T-cell (primary cell): ENCODE measurements at places on chromosomes 16 and 17.

DNA sequence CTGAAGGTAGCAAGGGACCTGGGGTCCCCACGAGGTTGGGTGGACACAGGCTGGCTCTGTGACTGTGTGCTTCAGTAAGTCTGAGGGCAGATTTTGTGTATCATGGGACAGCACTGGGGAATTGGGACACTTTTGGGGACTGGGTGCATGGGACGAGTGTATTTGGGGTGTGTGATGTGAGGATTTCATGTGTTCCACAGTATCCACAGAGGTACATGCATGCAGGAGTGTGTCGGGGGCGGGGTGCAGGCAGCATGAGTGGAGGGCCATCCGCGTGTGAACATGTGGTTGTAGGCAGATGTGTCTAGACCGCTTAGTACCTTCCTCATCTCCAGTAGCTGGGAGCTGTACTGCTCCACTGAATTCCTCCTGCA is 1.1 kb upstream of the DLX3 start:
- no peak for DNase-seq

DNA sequence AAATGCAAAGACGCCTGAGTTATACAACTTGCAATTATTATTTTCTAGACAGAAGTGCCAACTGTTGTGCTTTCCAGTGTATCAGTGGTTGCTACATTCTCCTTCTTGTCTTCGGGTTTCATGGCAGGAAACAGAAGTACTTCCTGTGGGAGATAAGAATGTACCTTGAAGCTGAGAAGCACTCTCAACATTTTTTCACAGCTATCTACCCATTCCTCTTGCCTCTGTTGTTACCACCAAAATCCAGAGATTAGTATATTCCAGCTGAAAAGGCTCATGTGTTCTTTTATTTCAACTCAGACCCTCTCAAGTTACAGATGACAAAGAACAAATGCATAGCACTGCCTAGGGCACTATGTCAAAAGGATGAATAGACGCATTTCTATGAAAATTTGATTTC is 4.8 kb upstream of the ADAT1 start:
- no peak for DNase-seq

GRCh38 chr16:86632206-86632605 is 53.9 kb downstream of the FOXL1 start:
- DNase-seq = no peak

DNA sequence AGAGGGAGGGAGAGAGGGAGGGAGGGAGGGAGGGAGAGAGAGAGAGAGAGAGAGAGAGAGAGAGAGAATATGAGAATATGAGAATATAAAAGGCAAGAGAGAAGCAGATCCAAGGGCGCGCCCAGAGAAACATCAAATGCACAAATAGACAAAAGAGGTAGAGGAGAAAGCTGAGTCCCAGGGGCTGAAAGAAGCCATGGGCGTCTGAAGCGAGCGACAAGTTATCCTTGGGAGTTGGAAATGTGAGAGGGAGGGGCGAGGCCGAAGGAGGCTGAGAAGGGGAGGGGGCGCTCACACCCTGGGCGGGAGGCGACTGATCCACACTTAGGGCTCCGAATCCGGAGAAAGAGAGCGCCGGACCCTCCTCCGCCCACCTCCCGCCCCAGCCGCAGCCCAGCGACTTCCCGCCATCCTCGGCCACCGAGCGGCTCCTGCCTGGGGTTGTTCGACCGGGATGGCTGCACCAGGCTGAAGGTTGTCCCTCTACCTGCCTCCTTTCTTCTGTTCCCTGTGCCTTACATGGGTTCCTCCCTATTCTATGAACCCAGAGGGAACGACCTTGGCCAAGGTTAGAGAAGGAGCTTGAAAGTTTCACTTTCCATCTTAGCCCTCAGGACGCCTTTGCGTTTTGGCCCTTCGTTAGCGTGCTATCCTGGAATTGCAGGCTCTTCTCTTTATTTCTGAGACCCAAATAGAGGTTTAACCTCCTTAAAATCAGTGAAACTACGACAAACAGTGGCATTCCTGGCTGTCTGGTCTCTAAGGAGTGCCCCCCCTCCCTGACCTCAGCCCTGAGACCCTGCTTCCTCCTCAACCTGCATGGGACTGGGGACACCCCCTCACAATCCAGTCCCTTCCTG is 21.2 kb upstream of the HOXB9 start:
- DNase-seq = no peak

GRCh38 chr17:55442953-55443683 is 21.5 kb upstream of the MMD start:
- no peak for DNase-seq

GRCh38 chr16:88416686-88417085 is 33.9 kb downstream of the ZNF469 start:
- DNase-seq = no peak

GRCh38 chr16:89303617-89304016 is 86.1 kb downstream of the ZNF778 start:
- DNase-seq = no peak

- no peak for DNase-seq
Measured at GRCh38 chr16:21125191-21125590, 25.5 kb downstream of the DNAH3 start.

DNA sequence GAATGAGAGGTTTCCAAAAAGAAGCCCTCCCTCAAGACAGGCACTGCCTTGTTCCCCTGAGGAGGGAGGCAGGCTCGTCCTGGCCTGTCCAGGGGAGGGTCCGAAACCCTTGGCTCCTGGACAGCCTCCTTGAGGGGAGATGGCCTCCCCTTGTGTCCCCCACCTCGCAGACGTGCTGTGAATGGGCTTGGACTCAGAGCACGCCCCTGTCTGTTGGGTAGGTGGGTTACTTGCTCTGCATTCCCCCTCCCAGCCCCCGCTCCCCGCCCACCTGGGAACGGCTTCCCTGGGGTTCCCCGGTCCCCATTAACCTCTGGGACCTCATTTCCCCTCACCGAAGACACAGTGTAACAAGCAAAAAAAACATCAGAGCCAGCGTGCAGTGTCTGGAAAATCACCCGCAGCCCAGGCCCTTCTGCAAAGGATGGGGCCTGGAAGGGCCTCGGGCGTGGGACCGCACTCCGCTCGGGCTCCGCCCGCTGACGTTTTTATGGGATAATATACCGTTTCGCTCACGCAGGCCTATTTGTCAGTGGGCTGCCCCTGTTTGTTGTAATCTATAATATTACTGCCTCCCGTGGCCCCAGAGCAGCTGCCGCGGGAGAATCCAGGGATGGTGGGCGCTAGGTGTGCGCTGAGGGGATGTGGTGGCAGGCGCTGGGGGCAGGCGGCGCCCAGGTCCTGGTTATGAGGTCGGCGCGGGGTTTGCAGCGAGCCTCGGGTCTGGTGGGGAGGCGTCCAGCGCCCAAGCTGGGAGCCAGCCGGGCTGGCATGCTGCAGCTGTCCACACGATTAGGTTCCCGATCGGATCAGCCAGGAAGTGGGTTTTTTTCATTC is 11.1 kb downstream of the BAHCC1 start:
- no peak for DNase-seq

DNA sequence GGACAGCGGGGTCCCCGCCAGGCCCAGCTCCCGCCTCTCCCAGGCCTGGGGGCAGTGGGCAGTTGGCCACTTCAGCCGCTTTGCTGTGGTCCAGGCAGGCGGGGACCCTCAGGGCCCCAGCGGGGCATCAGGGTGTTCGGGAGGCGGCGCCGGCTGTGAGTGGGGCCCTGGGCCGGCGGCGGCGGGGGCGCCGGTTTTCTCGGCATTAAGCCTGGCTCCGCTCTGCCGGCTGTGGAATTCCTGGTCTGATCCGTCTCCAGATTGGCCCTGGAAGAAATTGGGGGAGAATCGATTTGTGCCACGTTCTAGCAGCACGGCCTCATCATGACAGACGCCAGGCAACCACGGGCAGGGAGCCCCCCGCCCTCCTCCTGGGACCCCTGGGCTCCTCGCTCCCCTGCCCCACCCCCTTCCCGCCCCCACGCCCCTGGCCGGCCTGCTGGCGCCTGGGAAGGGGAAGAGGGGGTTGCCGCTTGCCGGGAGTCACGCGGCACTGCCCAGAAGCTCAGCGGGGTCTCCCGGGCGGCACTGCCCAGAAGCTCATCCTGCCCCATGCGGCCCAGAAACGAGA is 28.6 kb upstream of the SSTR5 start:
- no peak for DNase-seq

DNA sequence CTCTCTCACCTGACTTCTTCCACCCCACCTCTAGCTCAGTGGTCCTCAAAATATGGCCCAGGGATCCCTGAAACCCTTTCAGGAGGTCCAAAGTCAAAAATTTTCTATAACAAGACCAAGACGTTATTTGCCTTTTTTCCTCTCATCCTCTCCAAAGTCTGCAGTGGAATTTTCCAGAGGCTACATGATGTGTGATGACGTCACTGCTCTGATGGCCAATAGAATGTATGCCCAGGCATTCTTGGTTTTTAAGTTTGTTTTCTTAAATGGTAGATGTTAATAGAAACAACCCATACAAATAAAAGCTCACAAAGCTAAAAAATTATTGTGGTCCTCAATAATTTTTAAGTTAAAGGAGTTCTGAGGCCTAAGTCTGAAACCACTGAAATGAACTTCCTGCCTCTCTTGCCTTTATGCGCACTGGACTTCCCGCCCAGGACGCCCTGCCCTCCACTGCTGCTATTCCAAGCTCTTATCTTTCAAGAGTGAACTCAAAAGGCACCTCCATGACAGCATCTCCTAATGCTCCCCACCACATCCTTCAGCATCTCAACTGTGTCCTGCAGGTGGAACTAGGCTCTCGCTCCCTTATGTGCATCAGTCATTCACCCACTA is 13.5 kb downstream of the UBE2O start:
- DNase-seq = no peak

- DNase-seq = no peak
Measured at GRCh38 chr17:29149431-29150064, 30.6 kb downstream of the MYO18A start.

- peak; percentile 49 for DNase-seq
Measured at GRCh38 chr16:30458561-30459394, 13.1 kb upstream of the SEPHS2 start.

DNA sequence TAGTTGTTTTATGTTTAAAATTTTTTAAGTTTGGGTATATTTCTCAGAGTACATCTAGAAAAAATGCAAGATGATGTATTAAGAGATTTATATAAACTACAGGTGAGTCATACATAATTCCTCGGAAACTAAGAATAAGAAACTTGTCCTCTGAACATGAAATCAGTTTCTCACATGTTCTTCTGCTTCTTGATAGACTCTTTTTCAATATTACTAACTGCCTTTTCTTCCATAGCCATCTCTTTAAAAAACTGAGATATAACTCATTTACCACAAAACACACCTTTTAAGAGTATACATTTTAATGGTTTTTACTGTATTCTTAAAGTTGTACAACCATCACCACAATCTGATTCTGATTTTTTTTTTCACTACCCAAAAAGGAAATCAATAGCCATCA is 238.4 kb upstream of the AXIN2 start:
- no peak for DNase-seq

DNA sequence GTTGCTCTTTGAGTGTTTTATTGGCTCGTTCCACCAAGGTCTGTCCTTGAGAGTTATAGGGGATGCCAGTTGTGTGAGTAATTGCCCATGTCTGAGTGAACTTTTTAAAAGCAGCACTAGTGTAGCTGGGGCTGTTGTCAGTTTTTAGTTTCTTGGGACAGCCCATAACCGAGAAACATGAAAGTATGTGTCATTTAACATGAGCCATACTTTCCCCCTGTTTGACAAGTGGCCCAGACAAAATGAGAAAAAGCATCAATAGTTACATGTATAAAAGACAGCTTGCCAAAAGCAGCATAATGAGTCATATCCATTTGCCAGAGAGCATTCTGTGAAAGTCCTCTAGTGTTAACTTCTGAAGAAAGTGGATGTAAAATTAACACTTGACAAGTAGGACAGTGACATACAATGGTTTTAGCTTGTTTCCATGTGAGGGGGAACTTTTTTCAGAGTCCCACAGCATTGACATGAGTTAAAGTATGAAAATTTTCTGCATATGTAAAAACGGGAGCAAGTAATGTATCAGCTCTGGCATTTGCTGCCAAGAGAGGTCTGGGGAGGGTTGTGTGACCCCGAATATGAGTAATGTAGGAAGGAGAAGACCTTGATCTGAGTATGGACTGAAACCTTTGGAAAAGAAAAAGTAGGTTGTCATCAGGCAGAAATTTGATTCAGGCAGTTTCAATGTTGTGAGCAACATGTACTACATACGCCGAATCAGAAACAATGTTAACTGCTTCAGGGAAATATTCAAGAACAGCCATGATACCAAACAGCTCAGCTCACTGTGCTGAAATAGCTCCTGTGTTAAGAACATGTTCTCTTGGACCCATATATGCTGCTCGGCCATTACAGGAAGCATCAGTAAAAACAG is 56.8 kb upstream of the ARL4D start:
- DNase-seq = no peak

- DNase-seq = peak; percentile 63
Measured at GRCh38 chr16:57810197-57811031, 8.1 kb upstream of the KIFC3 start.

DNA sequence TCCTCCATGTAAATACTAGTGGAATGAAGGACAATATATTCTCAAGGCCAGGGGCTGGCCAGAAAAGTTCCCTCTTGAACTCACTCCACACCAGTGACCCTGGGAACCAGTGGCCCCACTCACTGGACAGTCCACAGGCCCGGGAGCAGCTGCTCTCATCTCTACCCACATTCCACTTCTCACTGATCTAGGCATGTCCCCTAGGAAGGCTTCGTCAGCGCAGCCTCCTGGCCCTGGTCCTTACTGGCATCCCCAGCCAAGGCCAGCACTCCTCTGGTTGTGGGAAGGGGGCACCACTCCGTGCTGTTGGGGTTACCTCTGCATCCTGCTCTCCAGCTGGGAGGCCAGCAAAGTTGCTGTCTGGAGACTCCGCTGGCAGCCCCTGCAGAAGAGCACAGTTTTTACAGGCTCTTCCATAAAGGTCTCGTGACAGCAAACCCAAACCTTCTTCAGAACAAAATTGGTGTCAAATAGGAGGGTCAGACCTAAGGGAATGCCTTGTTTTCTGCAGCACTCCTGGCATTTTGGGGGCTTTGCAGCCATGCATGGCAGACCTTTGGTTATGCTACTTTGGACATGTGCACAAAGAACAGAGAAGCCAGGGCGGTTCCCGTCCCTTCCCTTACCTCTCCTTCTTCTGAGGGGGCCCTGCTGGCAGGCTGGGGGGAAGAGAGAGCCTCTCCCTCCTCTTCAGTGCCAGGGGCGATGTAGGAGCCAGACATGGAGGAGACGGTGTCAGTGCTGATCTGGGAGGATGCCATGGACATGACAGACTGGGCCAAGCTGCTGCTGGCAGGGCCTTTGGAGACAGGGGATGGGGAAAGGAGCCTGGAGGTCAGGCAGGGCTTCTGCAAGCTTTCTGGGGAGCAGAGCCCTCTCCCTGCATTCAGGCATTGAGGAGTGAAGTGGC is 14.1 kb upstream of the FOXJ1 start:
- DNase-seq = no peak

GRCh38 chr16:77788181-77789084 is at the start of gene VAT1L:
TSS of gene VAT1L (plus strand) at chr16:77788564. CDS start at chr16:77788683, 119 bp downstream.
- DNase-seq = no peak

- no peak for DNase-seq
Measured at GRCh38 chr17:47813512-47814031, 8.0 kb downstream of the OSBPL7 start.

DNA sequence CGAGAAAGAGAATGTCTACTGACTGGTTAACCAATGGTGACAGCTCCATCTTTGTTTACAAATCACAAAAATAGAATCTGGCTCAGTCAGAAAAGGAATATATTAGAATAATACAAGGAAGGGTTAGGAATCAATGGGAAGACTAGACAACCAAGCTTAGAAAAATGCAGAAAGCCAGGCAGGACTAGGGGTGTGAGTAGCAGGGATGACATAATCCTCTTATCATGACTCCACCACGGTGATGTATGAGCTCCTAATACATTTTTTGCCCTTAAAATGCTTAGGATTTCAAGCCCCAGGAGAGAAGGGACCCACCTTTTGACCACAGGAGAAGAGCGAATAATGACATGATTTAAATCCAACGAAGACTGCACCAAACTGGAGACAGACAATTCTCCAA is 252.3 kb downstream of the CHD9NB start:
- DNase-seq = no peak

- peak; percentile 83 for DNase-seq
Measured at GRCh38 chr17:5500589-5501391, 14.4 kb downstream of the MIS12 start.
